ENCODE measurements at places on chromosomes 4 and X. TPM values are rescaled to one million over a fixed set of nuclear protein-coding genes. Genes with fewer than 3 reads are reported as not detected.

DNA sequence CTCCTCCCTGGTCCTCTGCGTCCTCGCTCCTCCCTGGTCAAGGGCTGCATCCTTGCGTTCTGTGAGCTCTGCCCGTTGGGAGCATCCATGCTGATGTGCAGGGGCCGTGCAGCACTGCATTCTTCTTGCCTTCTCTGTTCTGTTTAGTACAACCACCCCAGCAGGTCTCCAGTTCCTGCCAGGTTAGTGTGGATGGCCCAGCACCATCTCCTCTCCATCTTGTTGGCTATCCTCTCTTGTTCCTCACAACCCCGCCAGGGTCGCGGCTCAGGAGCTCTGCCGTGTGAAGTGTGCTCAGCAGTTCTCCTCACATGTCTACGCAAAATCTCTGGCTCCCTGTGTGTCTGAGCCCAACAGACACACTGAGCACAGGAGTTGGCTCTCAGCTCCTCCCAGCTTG, 10.4 kb upstream of the MAEA start:
- H3K4me3 ChIP-seq = no peak overlapping the region
- no peaks in the 10 kb centered on the region for H3K27me3 ChIP-seq
- DNase-seq = no peak
- no peak overlapping the region for H3K27ac ChIP-seq
- no peaks in the 10 kb centered on the region for H3K36me3 ChIP-seq

- H3K36me3 ChIP-seq = no peaks in the 10 kb centered on the region
- H3K4me1 ChIP-seq = peaks cover 17% of the 10 kb centered on the region
- H3K27ac ChIP-seq = peak within 1 kb of the TSS; percentile 71
- DNase-seq = peak; percentile 96
These were observed at the start of gene HERC5 for GRCh38 chr4:88456670-88457306. Gene HERC5, plus strand, starts transcription at chr4:88457119. Its CDS starts 151 bp downstream, at chr4:88457270.

GRCh38 chr4:25013756-25014661, 16.7 kb downstream of the LGI2 start:
- no peak for DNase-seq
- no peaks in the 10 kb centered on the region for H3K27me3 ChIP-seq
- H3K27ac ChIP-seq = peak overlapping the region; percentile 58
- peaks cover 28% of the 10 kb centered on the region for H3K4me1 ChIP-seq
- peaks cover 5% of the 10 kb centered on the region for H3K36me3 ChIP-seq
- H3K4me3 ChIP-seq = no peak overlapping the region

GRCh38 chrX:47143894-47144625, 442 bp downstream of the NDUFB11 start:
- peak overlapping the region; percentile 94 for H3K27ac ChIP-seq
- DNase-seq = no peak
- no peaks in the 10 kb centered on the region for H3K36me3 ChIP-seq
- H3K4me3 ChIP-seq = peak overlapping the region; percentile 73

DNA sequence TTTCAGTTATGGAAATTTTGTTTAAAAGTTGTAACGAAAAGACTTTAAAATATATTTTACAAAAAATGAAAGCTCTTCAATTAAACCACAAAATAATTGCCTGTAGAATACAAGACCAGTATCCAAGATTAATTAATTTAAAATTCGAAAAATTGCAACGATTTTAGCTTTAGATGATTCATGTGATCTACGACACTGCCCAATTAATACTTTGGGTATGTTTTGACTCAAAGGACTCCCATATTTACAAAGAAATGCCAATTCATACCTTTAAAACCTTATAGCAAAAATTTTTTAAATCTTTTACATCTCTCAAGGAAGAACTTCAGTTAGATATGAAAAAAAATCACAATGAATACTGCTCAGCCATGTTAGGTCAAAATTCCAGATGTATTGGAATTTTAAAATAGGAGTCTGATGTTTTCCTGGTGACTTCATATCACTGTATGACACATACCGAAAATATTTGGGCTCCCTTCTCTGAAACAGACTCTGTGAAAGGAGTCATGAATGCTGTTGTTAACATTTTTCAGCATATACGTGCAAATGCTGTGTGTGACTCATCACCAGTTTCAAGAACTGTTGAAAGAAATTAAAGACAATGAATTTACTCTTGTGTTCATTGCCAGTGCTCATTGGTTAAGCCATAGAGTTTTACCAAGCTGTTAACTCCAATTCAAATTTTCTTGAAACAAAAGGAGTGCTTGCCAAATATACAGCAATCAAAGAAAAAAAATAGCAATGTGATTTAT, 13.8 kb upstream of the SMS start:
- DNase-seq = no peak
- H3K4me1 ChIP-seq = peaks cover 6% of the 10 kb centered on the region
- no peaks in the 10 kb centered on the region for H3K36me3 ChIP-seq
- H3K4me3 ChIP-seq = no peak overlapping the region
- H3K27ac ChIP-seq = peak overlapping the region; percentile 26

DNA sequence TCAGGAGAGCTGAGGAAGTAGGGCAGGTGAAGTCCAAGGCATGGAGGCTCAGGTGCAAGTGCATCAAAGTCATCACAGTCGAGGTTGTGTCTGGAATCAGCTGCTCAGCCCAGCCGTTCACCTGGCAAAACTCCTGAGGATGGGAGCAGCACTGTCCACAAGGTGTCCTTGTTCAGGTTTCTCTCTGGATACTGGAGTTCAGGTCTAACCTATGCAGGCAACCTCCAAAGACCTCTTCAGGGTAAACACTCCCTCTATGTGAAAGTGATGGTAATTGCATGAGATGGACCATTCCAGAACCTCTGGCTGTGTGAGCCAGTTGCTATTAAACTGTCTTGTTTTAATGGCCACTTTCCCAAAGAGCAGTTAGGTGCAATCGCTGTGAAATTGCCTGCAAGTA, 120.2 kb upstream of the PSAPL1 start:
- no peak overlapping the region for H3K27ac ChIP-seq
- no peak for DNase-seq
- H3K4me3 ChIP-seq = no peak overlapping the region

GRCh38 chrX:2266445-2267349, 234.1 kb downstream of the DHRSX start:
- H3K4me3 ChIP-seq = no peak overlapping the region
- H3K36me3 ChIP-seq = peaks cover 30% of the 10 kb centered on the region
- no peaks in the 10 kb centered on the region for H3K4me1 ChIP-seq
- no peak for DNase-seq
- no peaks in the 10 kb centered on the region for H3K27me3 ChIP-seq
- no peak overlapping the region for H3K27ac ChIP-seq

DNA sequence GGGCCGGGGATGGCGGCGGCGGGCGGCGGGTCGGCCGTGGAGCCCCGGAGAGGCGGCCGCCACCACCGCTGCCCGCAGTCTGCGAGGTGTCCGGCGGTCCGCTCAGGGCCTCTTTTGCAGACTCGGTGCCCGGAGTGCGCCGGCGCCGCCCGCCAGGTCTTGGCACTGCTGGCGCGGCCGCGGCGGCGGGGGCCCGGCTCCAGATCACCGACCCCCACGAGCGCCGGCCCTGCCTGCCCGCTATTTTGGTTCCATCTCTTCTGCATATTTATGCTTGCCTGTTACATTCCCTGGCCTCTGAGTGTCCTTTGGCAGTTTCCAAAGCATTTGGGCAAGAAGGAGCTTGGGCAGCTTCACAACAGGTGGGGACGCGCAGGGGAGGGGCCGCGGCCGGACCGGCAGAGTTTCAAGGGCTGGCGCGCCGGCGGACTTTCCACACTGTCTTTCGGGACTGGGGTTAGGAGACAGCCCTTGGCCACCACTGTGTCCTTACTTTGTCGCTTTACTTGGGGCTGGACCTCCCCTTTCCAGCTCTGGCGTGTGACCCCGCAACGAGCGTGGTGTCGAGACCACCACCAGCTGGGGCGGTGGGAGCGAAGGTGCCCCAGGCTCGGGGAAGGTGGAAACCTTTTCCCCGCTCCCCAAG, 668 bp upstream of the TAPT1 start:
- H3K4me3 ChIP-seq = peak overlapping the region; percentile 85
- H3K4me1 ChIP-seq = peaks cover 66% of the 10 kb centered on the region
- H3K27ac ChIP-seq = peak overlapping the region; percentile 98
- H3K36me3 ChIP-seq = no peaks in the 10 kb centered on the region
- peak; percentile 94 for DNase-seq

DNA sequence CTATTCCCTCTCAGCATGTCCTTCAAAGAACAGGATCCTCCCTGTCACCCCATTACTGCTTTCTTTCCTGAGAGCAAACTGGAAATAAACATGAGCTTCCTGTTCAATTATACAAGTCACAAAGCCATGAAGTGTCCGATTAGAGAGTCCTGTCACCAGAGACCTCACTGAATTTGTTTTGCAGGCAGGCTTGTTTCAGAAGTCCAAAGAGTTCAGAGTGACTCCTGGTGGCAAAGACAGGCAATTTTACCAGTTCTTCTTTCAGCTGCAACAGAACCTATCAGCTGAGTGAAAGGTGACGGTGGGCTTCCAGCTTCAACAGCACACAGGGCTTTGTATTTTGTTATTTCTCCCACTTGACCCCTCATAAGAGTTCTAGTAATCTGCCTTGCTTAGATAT, 6.4 kb downstream of the ELK1 start:
- no peak overlapping the region for H3K27ac ChIP-seq
- no peak overlapping the region for H3K4me3 ChIP-seq
- no peak for DNase-seq
- no peaks in the 10 kb centered on the region for H3K27me3 ChIP-seq
- H3K36me3 ChIP-seq = peaks cover 25% of the 10 kb centered on the region

- H3K36me3 ChIP-seq = no peaks in the 10 kb centered on the region
- no peak for DNase-seq
- peaks cover 1% of the 10 kb centered on the region for H3K4me1 ChIP-seq
- H3K27me3 ChIP-seq = no peaks in the 10 kb centered on the region
These were observed 207.7 kb upstream of the SLIT2 start for GRCh38 chr4:20043991-20044390.

- H3K4me1 ChIP-seq = no peaks in the 10 kb centered on the region
- no peak for DNase-seq
- no peaks in the 10 kb centered on the region for H3K36me3 ChIP-seq
- H3K4me3 ChIP-seq = no peak overlapping the region
- H3K27me3 ChIP-seq = no peaks in the 10 kb centered on the region
- H3K27ac ChIP-seq = no peak overlapping the region
These were observed 42.4 kb upstream of the ARHGEF6 start for GRCh38 chrX:136823175-136823574.

DNA sequence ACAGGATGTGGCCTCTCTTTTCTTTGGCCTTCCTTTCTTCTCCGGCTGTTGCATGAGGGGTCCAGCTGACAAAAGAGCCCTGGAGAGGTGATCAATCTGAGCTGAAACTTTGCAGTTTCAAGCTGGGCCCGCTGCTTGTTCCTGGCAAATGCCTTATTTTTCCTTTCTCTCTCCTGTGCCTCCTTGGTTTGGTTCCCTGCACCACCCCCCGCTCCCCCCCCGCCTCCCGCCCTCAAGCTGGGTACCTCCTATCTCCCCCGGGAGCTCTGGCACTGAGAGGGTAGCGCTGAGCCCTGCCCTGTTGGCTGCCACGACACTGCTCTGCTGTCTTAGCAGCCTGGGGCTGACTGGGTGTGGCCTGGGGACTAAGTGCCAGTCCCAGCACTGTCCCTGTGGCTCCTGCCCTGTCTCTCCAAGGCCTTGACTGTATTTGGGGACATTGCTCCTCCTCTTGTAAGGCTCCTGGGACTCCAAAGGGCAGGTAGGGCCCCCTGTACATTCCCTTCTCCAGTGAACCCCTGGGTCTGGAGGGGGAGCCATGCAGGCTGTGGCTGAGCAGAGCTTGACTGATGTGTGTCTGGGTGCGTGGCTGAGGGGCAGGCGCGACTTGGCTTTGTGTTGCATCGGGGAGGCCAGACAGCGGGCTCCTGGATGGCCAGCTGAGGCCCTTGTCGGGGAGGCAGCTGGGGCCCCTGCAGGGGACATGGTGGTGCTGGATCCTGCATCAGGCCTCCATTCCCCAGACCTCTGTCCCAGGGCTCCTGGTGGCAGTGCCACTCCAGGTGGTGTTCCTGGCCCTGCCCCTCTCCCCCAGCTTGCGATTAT, 1.1 kb downstream of the PLXNA3 start:
- no peak for DNase-seq
- peaks cover 7% of the 10 kb centered on the region for H3K36me3 ChIP-seq
- H3K27ac ChIP-seq = peak overlapping the region; percentile 71

DNA sequence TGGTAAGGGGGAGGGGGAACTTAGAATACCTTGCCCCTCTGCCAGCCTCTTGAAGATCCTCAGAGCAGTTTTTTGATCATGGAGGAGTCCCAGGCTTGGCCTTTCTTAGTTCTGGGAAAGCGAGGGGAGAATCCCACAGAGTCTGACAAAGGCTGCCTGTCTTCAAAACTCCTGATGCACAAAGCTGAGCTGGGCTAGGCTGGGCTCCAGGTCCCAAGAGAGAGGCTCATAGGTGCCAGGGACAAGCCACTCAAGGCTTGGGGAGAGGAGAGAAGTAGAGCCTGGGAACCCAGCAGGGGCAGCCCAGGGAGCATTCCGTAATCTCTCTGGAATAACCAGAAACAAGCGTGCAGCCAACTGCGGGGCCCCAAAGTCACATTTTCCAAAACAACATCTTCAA, 37.0 kb upstream of the MTM1 start:
- no peak overlapping the region for H3K27ac ChIP-seq
- H3K27me3 ChIP-seq = no peaks in the 10 kb centered on the region
- no peaks in the 10 kb centered on the region for H3K4me1 ChIP-seq
- no peak overlapping the region for H3K4me3 ChIP-seq

GRCh38 chr4:126779001-126779400, 853.8 kb upstream of the INTU start:
- no peak overlapping the region for H3K4me3 ChIP-seq
- H3K4me1 ChIP-seq = no peaks in the 10 kb centered on the region
- no peak overlapping the region for H3K27ac ChIP-seq
- no peak for DNase-seq

DNA sequence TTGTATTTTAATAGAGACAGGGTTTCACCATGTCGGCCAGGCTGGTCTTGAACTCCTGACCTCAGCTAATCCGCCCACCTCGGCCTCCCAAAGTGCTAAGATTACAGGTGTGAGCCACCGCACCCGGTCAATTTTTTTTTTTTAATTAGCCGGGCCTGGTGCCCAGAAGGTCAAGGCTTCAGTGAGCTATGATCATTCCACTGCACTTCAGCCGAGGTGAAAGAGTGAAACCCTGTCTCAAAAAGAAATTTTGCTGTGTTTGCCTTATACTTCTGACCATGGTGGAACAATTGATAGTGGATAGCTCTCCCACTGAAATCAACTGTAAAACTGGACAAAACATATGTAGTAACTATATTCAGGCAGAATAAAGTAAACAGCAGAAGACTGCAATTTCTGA, 24.0 kb upstream of the SMIM14 start:
- H3K27me3 ChIP-seq = no peaks in the 10 kb centered on the region
- H3K27ac ChIP-seq = no peak overlapping the region
- H3K4me3 ChIP-seq = no peak overlapping the region
- no peaks in the 10 kb centered on the region for H3K36me3 ChIP-seq
- H3K4me1 ChIP-seq = no peaks in the 10 kb centered on the region

EFHC2 gene
- total RNA-seq = 3.3 TPM

PI4K2B gene
- total RNA-seq = 13.8 TPM

STBD1 gene
- total RNA-seq = 16.2 TPM

GLRA3 gene
- total RNA-seq = 0.11 TPM

TLR6 gene
- total RNA-seq = 1.7 TPM
